Prostate gland (tissue), 2 donors: ENCODE measurements at places on chromosomes 4 and X. TPM values are rescaled to one million over a fixed set of nuclear protein-coding genes. Genes with fewer than 3 reads are reported as not detected.

- no peak for DNase-seq
Observed at GRCh38 chr4:28358606-28359005, 1498.0 kb downstream of the STIM2 start.

GPR119 gene
- 1.2 TPM for total RNA-seq

DNA sequence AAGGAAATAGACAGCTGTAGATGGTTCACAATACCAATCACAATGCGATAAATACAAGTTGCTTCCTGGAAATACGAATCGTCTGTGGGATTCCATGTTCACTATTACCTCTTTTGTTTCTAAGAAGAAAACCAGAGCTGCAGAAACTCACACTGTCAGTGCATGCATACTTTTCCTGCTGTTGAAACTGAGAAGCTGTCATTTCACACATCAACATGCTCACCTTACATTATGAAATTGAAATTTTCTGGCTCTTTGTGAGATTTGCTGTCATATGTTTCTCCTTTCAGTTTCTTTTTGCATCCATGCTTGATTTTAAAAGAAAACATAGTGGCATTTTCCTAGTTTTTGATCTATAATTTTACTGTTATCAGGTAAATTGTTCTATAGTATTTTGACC lies 418.3 kb upstream of the HTR2C start:
- DNase-seq, result no peak

- DNase-seq, result no peak
Observed at GRCh38 chr4:141246683-141247429, 26.2 kb downstream of the ZNF330 start.

DNA sequence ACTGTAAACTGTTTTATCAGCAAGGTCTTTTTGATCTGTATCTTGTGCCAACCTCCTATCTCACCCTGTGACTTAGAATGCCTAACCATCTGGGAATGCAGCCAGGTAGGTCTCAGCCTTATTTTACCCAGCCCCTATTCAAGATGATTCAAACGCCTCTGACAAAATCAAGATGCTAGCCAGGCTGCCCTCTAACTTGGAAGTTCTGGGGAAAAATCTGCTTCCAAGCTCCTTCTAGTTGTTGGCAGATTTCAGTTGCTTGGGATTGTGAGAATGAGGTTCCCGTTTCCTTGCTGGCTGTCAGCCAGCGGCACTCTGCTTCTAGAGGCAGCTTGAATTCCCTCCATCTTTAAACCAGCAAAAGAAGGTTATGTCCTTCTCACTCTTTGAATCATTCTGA lies 34.7 kb downstream of the LUZP4 start:
- DNase-seq, result no peak

- DNase-seq, result no peak
Observed at GRCh38 chrX:111348429-111348828, 63.6 kb downstream of the DCX start.

DNA sequence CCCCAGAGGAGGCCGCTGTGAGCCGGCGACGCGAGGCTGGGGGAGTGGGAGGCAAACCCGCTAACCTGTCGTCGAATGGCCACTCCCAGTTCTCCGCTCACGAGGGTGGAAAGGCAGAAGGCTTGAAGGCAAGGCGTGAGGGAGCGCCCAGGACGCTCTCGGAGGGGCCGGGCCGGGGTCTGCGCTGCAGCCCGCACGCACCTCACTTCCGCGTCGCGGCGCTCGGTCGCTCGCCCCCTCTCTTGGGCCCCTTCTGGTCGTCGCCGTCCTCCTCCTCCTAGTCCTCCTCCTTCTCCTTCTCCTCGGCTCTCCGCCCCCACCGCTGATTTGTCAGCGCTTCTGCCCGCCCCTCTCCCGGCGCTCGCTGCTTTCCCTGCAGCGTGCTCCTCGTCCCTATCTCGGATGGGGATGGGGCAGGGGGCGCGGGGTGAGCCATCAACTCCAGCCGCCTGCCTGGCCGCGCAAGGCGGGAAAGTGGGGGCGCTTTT lies at the start of gene SNCA:
SNCA (minus strand) TSS at position 265 of the 488 bp plus-strand sequence. CDS start 1,494 bp downstream, outside the sequence.
- peak; percentile 68 for DNase-seq

- DNase-seq, result no peak
Observed at GRCh38 chr4:20272411-20272872, 20.7 kb downstream of the SLIT2 start.

SASH3 gene
- 2.2 TPM for total RNA-seq
